ENCODE measurements at places on chromosomes 12 and 14.

DNA sequence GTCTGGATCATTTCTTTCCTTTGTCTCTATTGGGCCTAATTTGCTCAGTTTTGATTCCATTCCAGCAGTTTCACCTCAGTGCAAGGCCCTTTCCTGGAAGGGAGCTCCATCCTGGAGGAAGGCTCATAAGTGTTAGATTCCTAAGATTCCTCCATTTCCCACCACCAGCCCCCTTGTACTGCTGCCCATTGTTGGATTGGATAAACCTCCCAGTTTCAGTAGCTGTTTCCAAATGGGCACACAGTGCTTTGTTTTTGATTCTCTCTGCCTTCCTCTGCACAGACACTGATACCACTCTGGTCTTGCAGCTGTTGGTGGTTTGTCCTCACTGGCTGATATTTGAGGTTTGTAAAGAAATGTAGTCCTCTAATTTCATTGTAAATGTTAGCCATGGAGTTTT is 158.9 kb downstream of the SLC15A5 start:
- DNase-seq: no peak

GRCh38 chr14:94237046-94237445 is 56.0 kb downstream of the SERPINA10 start:
- no peak for DNase-seq

DNA sequence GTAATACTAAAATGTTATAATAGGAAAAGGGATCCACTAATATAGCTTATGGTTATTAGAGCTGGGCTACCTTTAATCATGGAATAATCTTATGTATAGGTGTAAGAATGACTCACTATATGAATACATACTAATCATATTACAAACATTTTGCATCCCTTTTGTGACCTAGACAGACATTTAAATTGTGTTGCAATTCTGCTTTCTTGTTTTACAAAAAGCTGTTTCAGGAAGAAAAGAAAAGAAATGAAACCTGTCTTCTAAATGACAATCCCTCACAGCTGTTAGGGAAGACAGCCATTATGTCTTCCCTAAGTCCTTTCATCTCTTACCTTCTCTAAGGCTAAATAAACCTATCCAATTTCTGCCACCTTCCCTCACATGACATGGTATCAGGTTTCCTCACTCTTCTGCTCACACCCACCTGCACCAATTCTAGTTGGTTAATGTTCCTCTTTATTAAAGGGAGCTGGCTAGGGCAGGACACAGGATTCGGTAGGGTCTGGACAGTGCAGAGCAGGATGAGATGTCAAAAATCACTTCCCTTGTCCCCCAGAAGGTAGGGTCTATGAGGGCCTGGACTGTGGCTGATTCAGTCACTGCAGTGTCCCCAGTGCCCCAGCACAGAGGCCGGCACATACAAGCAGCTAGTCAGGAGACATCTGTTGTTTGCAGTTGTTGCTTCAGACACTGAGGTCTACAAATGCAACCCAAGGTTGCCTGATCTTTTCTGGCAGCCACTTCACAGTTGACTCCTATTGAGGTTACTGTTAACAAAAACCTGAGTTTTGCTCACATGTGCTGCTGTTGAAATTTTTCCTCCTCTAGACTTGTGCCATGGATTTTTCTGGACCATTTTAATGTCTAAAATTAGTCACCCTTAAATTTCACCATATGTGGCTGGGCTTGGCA is 3.7 kb downstream of the DHRS7 start:
- peak; percentile 46 for DNase-seq

DNA sequence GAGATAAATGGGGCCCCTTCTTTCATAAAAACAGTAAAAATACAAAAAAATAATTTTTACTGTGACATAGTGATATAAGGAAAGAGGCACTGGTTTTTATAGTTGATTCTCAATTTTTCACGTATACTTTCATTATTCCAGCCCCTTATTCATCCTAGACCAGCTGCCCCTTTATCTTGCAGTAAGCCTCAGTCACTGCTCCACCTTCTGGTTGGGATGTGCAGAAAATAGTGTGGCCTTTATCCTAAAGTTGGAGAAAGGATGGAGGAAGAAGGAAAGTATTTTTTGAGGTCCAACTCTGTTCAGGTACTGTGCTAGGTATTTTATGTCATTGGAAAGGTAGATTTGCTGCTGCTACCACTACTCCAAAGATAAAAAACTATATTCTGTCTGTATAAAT is 172.7 kb downstream of the ANO6 start:
- peak; percentile 79 for DNase-seq

DNA sequence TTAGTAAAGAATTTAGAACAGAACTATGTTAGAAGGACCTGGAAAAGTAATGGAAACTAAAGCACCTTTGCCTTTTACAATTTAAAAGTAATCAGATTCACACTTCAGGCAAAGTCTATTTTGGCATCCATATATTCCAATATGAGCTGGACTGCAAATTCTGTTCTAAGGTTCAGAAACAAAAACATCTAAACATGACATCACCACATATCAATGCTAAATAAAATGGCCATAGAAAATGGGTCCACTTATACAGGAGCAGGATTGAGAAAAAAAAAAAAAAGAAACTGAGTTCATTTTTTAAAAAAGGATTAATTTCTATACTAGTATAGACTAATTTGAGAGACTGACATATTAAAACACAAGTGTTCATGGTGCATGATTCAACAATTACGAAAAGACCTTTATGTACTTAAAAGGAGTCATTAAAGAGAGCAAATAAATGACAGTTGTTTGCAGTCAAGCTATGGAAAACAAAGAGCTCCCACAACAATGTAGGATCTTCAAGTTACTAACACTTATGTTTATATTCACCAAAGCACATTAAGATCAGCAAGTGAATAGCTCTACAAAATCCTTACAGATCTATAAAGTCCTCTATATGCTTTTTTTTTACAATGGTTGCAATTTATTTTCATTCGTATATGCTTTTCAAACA is 45.7 kb downstream of the DICER1 start:
- DNase-seq: no peak

DNA sequence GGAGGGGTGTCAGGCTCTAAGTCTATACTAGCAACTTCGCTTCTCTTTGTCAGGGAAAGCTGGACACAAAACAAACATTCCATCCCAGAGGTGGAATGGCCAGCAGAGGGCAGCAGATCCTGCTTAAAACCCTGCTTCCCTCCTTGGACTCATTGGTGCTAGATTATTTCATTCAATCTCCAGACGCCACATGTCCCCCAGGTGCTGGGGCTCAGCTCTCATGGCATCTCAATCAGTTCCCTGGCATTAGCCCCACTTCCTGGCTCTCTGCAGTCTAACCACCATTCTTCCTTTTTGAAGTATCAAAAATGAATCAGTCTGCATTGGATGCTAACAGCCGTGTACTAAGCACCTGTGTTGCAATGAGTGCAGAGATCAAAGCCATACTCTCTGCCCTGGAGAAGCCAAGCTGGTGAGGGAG is 8.1 kb upstream of the PPP1R1A start:
- DNase-seq: peak; percentile 79

- DNase-seq: no peak
Measured at GRCh38 chr12:23703051-23703450, 246.4 kb downstream of the SOX5 start.

DNA sequence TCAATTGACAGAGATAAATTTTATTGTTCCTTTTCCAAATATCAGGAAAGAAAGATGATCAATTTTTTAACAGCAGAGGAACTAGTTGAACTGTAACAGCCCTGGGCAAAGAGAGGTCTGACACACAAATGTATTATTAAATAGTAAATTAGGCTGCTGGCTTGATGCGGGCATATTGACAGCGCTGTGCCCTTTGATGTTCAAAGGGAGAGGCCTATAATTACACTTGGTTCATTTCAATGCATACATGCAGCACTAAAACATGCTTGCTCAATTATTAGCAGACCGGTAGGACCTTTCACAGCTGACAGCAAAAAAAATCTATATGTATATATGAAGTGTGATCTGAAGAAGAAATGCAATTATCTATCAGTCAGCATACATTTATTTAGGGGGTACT is 219.8 kb downstream of the SLC2A13 start:
- no peak for DNase-seq
